Stimulated activated naive CD4-positive, alpha-beta T cell (primary cell): ENCODE measurements at places on chromosomes 6 and 20.

GRCh38 chr6:49552596-49552995 is 2.1 kb downstream of the C6orf141 start:
- DNase-seq: no peak

DNA sequence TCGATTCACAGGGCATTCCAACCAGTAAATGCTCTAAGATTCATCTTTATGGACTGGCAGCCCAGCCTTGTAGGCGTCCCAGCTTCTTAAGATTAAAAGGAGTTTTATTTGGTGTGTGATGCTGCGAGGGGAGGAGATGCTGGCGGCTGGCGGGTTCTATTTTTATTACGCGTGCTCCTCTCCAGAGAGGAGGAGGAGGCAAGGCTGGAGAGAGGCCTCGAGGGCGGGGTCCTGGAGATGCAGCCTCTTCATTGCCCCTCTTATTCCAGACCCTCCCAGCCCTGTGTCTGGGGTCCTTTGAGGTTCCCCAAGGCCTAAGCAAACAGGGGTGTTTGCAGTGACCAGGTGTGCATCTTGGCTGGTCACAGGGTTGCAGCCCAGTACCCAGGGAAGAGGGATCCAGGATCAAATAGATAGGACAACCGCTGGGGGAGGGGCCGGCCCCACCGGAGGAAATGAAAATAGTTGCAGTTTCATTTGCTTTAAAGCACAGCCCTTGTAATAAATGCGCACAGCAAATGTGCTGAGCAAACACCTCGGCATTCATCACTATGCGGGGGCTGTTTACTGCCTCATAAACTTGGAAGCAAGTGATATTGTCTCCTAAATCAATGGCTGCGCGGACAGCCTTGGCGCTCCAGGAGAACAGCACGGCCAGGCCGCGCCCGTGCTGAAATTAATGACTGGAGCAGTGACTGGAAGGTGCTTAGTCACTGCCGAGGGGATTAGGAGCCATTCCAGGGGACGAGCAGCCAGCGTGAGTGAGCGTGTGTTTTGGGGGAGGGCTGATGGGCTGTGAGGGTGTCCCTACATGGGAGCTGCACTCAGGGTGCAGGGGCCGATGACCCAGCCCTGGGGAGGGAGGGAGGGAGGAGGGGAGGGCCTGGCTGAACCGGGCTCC is 83.0 kb downstream of the TMEM242 start:
- no peak for DNase-seq

- DNase-seq: no peak
Measured at GRCh38 chr6:40349123-40349900, 237.9 kb downstream of the LRFN2 start.

GRCh38 chr6:80182308-80182707 is 75.8 kb downstream of the BCKDHB start:
- no peak for DNase-seq

GRCh38 chr6:119511024-119511423 is 161.5 kb upstream of the MAN1A1 start:
- no peak for DNase-seq

- no peak for DNase-seq
Measured at GRCh38 chr6:132686531-132686930, 27.3 kb downstream of the VNN1 start.

GRCh38 chr6:159450815-159451465 is 242.1 kb downstream of the SOD2 start:
- no peak for DNase-seq

GRCh38 chr20:19934792-19935491 is 82.2 kb upstream of the NAA20 start:
- DNase-seq: no peak

DNA sequence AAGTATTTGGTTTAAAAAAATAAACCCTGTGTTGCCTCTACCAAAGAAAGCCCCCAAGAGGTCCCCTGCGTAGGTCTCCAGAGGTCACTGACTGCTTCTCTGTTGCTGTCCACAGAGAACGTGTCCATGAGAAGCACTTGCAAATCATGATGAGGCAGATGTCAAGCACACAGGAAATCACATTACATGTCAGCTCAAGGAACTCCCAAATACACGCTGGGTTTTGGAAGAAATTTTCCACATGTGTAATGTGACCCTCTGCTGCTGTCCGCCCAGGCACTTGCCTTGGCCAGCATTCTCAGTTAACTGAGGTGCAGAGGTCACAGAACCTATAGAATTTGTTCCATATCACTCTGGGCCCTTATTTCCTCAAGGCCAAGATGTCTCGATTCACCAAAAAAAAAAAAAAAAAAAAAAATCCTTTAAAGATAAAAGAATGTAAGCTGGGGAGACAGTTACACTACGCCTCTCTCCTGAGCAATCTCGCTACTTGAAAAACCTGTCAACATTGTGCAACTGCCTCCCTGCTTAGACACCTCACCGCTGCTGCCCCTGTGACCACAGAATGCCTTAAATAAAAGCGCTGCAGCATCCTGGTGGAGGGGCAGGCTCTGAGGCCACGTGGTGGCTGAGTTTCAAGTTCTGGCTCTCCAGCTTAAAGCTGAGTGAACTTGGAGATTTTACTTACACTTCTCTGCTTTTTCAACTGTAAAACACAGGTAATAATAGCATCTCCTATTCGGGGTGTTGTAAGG is 42.3 kb downstream of the SLC22A23 start:
- DNase-seq: peak; percentile 4

GRCh38 chr20:54980103-54980960 is 504.9 kb downstream of the DOK5 start:
- DNase-seq: no peak

GRCh38 chr20:44319839-44320422 is 8.9 kb upstream of the FITM2 start:
- DNase-seq: no peak

DNA sequence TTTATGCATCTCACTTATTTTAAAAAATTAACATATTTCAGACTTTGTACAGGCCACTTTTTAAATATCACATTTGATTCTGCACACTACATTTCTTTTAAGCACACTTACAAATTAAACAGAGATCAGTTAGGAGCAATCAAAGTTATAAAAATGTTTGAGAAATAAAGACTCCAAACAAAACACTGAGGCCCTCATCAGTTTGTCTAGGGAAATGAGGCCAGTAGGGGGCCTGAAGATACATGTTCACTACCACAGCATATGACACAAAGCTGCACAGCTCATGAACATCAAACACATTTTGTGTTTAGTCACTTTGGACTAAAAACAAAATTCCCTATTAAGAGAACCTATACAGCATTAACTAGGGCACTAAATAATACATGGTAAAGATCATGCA is 180.5 kb downstream of the PDE7B start:
- no peak for DNase-seq

DNA sequence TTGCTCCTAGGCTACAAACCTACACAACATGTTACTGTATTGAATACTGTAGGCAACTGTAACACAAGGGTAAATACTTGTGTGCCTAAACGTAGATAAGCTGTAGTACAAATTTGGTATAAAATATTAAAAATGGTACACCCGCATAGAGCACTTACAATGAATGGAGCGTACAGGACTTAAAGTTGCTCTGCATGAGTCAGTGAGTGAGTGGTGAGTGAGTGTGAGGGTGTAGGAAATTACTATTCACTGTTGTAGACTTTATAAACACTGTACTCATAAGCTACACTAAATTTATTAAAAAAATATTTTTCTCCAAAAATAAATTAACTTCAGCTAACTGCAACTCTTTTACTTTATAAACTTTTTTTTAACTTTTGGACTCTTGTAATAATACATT is 391.6 kb downstream of the ADGRB3 start:
- no peak for DNase-seq

- no peak for DNase-seq
Measured at GRCh38 chr6:20664250-20664649, 130.0 kb downstream of the CDKAL1 start.

GRCh38 chr20:21432911-21433310 is 35.6 kb upstream of the NKX2-4 start:
- DNase-seq: no peak

- no peak for DNase-seq
Measured at GRCh38 chr6:24489470-24489869, at the start of gene GPLD1. Gene GPLD1, minus strand, starts transcription at chr6:24489578. Its CDS starts 67 bp downstream, at chr6:24489511.

- no peak for DNase-seq
Measured at GRCh38 chr6:41871691-41872090, 23.5 kb downstream of the USP49 start.

- DNase-seq: no peak
Measured at GRCh38 chr20:38343311-38344106, 2.8 kb upstream of the LBP start.

DNA sequence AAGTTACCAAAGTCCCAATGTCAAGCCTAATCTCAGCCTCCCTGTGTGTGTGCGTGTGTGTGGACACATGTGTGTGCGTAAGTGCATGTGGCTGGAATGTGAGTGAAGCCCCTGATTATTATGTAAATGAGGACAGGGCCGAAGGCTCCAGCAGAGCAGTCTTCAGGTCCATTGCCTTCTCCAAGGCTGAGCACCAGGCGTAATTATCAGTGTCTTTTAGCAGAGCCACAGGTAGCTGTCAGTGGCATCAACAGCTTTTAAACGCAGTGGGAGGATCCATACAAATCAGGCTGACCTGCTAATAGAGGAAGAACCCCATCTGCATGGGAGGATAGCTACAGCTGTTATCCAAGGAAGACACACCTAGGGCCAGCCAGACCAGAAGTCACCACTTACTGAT is 324.3 kb upstream of the MOCS1 start:
- no peak for DNase-seq

GRCh38 chr6:63804381-63804956 is 168.9 kb downstream of the PHF3 start:
- no peak for DNase-seq

DNA sequence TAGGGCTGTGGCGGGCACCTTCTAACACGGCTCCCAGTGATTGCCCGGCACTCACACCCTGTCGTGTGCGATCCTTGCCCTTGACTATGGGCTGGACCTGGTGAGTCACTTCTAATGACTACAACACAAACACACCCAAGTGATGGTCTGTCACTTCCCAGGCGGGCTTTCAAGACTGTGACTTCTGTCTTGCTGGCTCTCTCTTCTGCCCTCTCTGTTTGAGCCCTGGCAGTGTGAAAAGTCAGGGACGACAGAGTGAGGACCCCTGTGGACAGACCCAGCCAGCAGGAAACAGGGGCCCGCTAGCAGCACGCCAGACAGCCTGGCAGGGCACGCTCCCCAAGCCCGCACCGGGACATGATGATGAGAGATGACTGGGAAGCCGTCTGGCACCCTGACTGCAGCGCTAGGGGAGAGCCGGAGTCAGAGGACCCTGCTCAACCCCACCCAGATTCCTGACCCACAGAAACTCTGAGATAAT is 43.0 kb downstream of the KIF16B start:
- no peak for DNase-seq

DNA sequence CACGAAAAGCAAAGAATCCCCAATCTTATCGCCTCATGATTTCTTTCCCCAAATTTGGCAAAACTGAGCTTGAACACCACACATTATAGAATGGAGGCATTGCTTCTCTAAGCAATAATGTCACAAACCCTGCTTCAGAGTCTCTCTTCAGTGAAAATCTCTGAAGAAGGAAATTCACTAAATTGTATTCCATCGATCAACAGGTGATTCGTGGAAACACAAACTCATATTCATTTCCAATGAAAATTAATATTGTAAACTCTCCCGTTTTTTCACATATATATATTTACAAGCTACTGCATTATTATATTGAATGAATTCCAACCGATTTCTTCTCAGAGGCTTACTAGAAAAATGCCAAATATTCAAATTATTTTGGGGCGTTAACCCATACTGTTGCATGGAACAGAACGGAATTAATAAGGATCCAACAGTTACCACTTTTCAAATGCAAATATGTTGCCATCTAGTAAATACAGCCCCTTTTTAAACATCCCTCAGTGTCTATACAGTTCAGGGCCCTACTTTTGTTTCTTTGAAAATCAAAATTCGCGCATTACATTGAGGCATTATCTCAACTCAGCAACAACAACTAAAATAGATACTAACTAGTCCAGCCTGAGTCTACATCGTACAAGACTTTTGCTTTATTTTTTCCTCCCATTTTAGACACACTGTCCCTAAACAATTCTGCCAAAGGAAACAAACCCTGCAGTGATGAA is 1.3 kb downstream of the KIF13A start:
- no peak for DNase-seq

GRCh38 chr6:13873288-13874190 is 51.2 kb upstream of the RNF182 start:
- DNase-seq: peak; percentile 59

- DNase-seq: no peak
Measured at GRCh38 chr20:12733811-12734210, 275.0 kb upstream of the SPTLC3 start.

DNA sequence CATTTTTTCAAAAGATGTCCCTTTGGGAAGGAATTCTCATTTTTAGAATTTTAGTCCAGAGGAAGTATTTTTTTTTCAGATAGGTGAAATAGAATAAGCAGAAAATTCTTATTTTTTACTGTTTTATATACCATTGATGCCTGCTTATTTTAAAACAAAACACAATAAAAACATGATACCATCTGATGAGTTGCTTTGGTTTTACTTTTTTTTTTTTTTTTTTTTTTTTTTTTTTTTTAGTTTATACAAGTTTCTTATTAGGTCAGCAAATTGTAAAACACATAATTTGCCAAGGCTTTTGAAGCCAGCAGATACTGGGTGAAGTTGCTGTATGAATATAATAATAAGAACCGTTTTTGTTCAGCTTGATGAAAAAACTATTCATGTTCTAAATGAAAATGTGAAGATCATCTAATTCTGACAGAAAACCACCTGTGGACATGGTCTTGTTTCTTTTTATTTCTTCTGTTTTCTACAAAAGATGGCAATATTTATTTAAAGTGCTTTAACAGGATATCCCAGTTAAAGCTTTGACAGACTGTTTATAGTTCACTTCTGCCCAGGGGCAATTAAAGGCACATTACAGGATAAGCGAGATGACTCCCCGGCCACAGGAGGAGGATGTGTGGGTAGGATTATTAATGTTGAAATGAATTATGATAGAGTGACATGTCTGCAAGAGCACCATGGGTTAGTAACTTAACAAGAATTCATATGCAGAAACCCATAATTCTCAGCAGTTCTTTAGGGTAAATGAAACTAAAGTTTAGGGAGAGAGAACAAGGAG is 31.1 kb downstream of the MYB start:
- DNase-seq: no peak

DNA sequence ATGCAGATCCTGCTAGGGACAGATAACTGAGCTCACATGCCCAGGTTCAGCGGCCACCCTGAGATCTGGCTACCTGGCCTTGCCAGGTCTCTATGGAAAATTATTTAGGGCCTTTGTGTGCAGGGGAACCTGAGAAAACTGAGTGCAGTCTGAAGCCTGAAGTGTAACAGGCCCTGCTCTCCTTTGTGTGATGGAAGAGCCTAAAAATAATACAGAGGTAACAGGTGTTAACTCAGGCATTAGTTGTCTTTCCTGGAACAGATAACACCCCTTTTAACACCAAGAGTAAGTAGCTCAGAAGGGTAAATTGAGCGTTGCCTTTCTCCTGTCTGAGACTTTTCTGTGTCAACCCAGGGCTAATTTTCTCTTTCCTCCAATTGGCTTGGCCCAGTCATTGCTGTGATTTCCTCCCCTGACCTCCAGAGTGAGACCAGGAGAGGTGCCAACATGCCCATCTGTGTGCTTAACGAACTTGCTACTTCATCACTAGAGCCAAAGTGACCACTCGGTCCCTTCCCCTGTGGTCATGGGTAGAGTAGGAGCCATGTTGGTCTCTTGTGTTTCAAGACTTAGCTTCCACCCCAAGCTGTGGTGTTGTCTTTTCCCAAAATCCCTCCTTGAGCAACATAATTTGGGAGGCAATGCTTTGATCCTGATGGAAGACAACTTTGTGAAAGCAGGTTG is 304.4 kb upstream of the JAG1 start:
- DNase-seq: no peak

GRCh38 chr6:84739866-84740208 is 24.6 kb downstream of the TBX18 start:
- DNase-seq: no peak
